ENCODE measurements at places on chromosomes 6 and 20. TPM values are rescaled to one million over a fixed set of nuclear protein-coding genes. Genes with fewer than 3 reads are reported as not detected.
A peak's percentile ranks its signal among the peaks of the same experiment; 100 is the strongest.

GRCh38 chr6:33344701-33345697 lies 27.5 kb upstream of the ZBTB22 start:
- DNase-seq: peak; percentile 87

The FRMD1 gene
- total RNA-seq: not detected

- DNase-seq: no peak
Measured at GRCh38 chr20:49620364-49621240, 52.7 kb upstream of the PTGIS start.

The KCNQ2 gene
- total RNA-seq: 0.31 TPM

The PDYN gene
- not detected for total RNA-seq

DNA sequence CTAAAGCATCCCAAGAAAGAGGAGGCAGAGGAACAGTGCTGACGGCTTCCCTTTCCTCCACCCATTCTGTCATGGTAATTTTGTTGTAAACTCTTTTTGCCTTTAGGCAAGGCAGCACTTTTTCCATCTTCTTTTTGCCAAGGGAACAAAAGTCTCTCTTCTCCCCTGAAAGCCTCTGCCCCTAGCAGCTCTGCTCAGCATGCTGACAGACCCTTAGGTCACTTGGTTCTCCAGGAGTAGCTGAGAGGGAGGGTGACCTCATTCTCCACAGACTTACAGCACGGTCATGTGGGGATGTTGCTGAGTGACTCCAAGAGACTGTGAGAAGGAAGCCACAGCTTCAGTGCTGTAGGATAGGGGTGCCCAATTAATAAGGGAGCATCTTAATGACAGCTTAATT lies 81.1 kb upstream of the RALGAPA2 start:
- DNase-seq: no peak

The GSTA1 gene
- total RNA-seq: not detected

DNA sequence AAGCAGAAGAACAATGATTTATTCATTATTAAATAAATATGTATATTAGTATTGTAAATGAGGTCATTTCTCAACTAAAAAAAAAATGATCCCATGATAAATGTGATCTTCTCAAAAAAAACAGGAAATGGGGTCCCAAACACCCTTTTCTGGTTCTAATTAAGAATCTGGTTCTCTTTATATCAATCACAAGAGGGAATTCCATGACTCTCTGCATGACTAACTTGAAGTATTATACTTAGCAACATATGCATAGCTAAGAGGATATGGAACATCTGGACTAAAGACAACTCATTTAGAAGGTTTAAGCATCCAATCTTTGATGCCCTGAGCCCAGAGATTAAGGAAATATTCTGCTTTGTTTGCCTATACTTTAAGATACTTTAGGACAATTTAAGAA lies 89.7 kb upstream of the EMILIN3 start:
- no peak for DNase-seq

The ZNF391 gene
- 3.3 TPM for total RNA-seq

- DNase-seq: no peak
Measured at GRCh38 chr20:45346291-45346718, 1.9 kb downstream of the SDC4 start.

- no peak for DNase-seq
Measured at GRCh38 chr6:12798326-12798725, 81.8 kb downstream of the PHACTR1 start.

- DNase-seq: no peak
Measured at GRCh38 chr20:3551681-3552434, 81.0 kb downstream of the ATRN start.

DNA sequence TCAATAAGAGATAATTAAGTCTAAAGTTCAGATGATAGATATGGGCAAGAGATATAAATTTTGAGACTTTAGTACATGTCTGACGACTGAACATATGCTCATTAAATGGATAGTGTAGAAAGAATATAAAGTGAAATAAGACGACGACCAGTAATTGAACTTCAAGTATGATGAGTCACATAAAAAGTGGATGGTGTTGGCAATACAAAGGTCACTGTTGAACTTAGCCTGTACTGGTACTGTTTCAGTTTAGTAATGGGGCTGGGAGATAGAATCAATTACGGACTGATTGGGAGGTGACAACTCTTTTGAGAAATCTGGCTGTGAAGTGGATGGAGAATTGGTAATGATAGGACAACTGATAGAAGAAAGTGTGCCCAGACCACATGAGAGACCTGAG lies 68.1 kb downstream of the IBTK start:
- DNase-seq: no peak

- DNase-seq: no peak
Measured at GRCh38 chr6:84017709-84018452, 15.7 kb upstream of the MRAP2 start.

- no peak for DNase-seq
Measured at GRCh38 chr6:89716532-89716931, 78.0 kb upstream of the LYRM2 start.

DNA sequence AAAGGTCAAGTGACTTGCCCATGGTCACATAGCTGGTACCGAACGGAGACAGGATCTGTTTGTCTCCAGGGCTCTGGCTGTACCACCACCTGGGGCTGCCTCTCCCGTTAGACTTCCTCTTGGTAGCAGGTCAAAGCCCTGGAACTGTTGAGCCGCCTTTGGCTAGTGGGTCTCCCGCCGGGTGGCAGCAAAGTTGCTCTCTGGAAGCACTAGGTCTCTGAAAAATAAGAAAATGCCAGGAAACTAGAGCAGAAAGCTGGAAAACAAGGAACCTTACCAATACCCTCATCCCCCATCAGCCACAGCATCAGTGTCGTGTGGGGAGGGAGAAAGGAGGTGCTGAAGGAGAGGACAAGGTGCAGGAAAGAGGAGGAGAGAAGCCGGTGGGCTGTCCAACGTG lies 291.0 kb upstream of the SUPT3H start:
- DNase-seq: no peak

GRCh38 chr20:4130404-4131189 lies 115.2 kb upstream of the RNF24 start:
- DNase-seq: peak; percentile 83

- DNase-seq: no peak
Measured at GRCh38 chr20:21136015-21136732, 10.3 kb downstream of the KIZ start.

DNA sequence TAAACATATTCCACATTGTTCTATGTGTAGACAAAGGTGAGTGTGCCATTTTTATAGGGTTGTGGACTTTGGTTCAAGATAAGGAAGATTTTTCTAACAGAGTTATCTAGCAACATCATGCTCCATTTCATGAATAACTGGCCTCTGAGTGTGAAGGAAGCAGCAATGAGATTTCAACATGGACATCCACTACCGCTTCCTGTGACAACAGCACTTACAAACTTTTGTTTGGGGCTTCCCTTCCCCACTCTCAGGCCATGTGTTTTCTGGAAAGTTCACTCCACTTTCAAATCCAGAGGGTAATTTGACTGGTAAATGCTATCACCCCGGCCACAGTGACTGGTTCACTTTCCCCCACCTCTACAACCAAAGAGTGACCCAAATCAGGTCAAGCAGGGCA lies 38.1 kb upstream of the PROKR2 start:
- no peak for DNase-seq

The CRISP3 gene
- total RNA-seq: not detected

Data from A172 (cell line).